ENCODE measurements at places on chromosomes 13 and 19.
A peak's percentile ranks its signal among the peaks of the same experiment; 100 is the strongest.

DNA sequence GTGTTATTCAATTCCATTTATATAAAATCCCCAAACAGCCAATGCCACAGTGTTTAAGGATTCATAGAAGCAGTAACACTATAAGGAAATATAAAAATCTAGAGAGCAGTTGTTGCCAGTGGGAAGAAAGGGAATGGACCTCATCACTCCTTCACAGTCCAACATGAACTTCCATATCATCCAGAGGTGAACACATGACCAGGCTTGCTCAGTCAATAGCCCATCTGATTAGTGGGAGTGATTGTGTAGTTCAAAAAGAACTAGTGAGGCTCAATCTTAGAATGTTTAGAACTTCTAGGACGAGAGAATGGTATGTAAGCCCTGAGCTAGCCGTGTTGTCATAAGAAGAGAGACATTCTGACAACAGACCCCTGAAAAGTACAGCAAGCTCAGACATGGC is 314.1 kb downstream of the LIG4 start:
- no peak for DNase-seq

- no peak for DNase-seq
Measured at GRCh38 chr13:112721198-112722104, 31.6 kb downstream of the ATP11A start.

DNA sequence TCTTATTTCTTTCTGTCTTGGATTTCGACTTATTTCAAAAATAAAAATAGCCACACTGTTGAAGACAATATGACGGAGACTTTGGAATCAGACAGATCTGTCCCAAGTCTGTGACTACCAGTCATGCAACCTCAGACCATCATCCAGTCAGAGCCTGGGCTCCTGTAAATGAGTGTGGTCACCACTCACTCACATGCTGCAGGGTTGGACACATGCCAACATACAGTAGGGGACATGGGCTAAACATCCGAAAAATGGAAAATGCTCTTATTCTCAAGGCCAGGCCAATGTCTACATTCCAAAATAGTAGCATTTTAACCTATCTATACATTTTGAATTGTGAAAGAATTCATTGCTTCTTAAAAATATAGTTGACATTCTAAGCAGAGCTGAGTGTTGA is 75.5 kb upstream of the EDNRB start:
- no peak for DNase-seq

DNA sequence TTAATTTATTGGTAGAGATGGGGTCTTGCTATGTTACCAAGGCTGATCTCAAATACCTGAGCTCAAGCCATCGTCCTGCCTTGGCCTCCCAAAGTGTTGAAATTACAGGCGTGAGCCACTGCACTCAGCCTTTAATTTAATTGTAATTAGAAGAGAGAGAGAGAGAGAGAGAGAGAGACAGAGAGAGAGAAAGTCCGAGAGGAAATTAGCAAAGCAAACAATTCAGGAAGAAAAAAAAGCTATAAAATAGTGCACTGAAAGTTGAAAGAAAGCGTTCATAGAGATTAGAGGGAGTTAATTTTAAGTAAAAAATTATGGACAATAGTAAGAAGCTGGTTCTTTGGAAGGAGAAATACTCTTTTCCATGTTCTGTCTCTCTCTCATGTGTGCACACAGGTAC is 7.0 kb downstream of the GPR32 start:
- DNase-seq: no peak

DNA sequence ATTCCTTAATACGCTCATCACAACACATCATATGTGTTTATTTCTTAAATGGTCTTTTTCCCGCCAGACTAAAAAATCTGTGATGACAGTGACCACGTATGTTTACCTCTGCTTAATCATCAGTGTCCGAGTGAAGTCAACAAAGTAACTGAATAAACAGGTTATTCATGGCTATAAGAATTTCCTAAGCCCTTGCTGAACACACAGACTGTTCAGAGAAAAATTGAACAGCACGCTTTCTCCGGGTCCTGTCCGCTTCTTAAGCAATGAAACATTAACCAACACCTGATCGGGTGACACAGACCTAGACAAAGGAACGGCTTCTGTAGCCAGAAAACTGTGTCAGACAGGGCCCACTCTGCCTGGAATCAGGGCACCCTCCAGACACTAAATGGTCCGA is 14.3 kb downstream of the SAFB2 start:
- no peak for DNase-seq

- DNase-seq: no peak
Measured at GRCh38 chr19:41193430-41194156, 574 bp downstream of the CYP2S1 start.

- DNase-seq: no peak
Measured at GRCh38 chr19:30227661-30228112, 144.5 kb upstream of the ZNF536 start.

DNA sequence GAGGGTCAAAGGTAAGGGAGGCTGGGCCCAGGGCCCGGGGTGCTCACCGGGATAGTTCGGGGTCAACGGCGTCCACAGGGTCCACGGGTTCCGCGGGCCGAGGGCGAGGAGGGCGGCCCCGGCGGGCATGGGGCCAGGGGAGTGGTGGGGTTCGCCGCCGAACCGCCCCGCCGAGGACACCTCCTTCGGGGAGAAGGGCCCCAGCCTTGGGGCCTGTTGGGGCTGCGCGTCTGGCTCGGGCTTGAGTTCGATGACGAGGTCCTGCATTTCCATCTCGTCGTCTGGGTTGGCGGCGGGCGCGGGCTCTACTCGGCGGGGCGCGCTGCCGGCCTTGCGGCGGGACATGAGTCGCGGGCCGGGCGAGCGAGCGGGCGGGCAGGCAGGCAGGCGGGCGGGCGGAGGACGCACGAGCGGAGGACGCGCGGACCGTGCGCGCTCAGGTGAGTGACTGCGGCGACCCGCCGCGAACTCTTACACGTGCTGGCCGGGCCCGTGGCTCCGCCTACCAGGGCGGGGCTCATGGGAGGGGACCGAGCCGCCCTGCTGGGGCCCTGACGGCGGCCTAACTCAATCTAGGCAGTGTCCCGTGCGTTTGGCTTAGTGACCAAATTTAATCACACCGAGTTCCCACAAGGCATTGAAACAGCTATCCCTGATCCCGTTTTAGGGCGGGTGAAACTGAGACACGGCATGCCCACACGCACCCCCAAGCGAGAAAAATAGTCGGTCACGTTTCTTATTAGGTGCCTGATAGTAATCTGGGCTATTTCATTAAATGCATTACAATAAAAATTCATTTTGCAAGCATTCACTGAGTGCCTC is at the start of gene ZNF296:
TSS of gene ZNF296 (minus strand) at position 450 of the 822 bp plus-strand sequence. CDS start at position 345, 105 bp downstream.
- peak; percentile 34 for DNase-seq

DNA sequence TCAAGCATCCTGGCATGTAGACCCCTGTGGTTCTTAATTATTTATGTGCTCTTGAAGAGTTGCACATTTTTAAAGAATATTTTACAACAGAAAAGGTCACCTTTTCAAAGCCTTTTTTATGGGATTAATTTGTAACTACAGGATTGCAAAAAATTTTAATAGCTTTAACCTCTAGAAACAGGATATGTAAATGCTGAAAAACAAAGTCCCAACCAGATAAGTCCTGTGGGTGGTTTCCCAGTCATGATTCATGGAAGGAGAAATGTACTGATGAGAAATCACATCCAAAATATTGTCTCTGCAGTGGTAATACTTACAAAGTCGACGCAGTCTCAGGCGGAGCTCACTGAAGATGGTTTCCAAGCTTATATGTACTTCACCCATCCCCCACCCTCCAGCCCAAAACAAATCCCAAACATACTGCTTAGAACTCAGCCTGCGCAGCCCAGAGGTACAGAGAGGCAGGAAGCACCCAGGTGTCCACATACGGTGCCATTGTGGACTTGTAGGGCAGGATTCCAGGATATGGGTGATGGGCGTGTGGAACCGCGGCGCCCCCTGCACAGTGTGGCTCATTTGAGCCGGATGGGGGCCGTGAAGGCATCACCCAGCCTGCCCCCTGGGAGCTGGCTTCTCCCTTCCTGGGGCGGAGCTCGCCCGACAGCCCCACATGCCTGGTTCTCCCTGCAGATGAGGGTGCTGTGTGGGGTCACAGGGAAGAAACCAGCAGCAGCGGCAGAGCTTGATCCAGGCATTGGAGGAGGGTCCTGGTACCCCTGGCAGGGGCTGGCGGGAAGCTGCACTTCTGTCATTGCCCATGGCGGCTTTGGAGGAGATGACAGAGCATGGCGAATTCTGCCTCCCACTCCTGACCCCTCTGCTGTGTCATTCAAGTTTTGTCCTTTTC is 101.2 kb downstream of the ATP11A start:
- no peak for DNase-seq

DNA sequence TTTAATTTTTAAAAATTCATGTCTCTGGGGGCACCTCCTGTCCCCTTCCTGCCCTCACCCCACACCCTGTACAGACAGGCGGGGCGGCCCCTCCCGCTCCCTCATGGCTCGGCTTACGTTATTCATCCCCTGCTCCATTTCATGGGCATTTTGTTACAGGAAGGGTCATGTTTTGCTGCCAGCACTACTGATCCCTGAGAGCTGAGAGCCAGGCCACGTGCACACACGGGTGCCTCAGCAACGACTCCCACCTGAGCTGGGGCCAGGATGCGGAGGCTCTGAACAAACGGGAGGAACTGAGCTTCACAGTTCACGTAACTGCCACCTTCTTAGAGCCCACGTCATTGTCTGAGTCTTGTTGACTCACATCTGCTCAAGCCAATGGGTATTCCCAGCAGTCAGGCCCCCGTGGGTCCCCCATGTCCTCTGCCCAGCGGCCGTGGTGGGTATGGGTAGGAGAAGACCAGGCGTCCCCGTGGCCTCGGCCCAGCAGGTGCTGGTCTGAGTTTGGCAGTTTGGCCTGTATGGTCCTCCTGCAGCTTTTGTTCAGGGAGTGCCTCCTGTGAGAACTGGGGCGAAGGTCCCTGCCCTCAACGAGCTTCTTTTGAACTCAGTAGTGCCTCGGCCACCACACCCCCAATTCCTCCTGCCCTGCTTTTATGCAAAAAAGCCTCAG is 16.4 kb upstream of the TMEM255B start:
- no peak for DNase-seq

GRCh38 chr13:71602344-71602743 is 264.7 kb downstream of the DACH1 start:
- peak; percentile 15 for DNase-seq

GRCh38 chr13:44135566-44135965 is 238.1 kb upstream of the SERP2 start:
- DNase-seq: no peak

GRCh38 chr13:93996481-93996880 is 483.0 kb downstream of the DCT start:
- no peak for DNase-seq

DNA sequence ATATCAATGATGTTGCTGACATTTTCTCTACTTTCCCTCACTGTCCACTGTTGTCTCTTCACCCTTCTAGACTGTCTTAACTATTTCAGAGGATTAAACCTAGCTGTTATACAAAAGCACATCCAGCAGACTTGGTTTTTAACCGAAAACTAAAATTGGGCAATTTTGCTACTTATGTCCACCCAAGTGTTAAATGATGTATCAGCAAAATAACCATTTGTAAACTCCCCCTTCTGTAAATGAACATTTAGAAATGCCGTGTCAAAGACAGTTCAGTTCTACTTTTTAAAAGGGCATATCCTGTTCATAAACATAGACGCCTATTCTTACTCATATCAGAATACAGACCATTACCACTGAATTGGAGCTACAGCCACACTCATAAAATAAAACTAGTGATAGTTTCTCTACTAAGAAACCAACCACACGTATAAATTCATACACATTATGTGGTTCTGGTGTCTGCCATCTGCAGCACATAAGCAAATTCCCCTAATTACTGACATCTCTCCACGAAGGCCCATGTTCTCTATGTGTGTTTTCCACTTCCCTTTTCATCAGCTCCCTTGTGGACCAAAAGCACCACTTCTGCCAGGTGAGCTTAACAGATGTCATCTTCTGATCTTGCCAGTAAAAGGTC is 1091.8 kb downstream of the PCDH9 start:
- no peak for DNase-seq

DNA sequence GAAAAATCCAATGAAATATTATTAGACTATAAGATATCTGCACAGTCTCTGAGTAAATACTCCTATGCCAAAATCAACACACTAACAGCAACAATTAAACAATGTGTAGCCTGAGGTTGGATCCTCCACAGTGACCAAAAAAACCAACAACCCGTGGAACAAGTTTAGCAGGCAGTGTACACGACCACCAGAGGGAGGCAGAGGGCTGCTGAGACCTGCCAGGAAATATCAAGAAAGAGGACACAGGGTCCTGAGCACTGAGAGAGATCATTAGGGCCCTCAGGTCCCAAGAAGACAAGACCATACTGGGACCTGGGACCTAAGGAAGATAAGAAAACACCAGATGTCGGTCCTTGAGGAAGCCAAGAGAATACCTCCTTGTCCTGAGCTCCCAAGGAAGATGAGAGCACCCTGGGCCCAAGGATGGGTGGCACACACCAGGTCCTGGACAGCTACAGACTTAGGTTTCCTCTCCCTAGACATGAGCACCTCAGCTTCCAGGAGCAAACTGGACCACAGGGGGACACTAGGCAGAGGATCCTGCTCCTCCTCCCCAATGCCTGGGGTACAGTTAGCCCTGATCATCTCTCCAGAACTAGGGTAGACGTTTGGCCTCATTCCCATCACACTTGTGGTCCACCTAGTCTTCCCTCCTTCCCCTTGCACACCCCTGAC is 822 bp upstream of the ZNF274 start:
- DNase-seq: no peak

DNA sequence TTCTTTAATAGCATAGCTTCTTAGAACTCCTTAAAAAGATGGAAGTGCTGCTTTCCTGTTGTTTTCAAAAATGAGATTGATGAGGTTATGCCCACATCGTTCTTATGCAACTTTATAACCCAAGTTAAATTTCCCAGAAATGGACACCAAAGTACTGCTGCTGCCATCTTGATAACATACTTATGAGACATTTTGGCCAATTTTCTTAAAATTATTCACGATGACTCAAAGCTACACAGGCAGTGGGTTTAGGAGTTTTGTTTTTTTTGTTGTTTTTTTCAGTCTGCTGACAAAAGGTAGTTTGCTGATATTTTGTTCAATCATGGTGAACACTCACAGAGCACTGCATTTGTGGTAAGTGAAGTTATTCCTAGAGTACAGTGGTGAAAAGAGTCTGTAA is 54.9 kb upstream of the RFC3 start:
- no peak for DNase-seq

Measured in NCI-H2081 treated with DMSO at 0.1 percent for 48 hours (cell line).